Gastroesophageal sphincter (tissue), 4 donors: ENCODE measurements at places on chromosomes 11 and 22.

DNA sequence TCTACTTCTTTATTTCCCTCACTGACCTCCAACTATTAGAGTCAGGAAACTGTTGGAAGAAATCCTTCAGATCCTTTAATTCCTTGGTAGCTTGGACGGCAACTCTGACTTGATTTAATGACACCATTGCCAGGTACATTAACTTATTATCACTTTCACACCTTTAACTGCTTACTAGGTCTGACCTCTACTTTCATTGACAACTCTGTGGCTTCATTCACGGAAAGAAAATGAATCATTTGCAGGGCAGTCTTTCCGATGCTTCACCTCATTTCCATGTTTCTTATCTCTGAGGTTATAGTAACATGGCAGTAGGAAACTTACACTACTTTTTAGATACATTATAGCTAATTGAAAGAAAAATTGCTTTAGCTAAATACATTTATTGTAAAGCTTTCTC lies 82.6 kb upstream of the PDGFD start:
- ATAC-seq: no peak
- H3K4me1 ChIP-seq: no peaks in the 10 kb centered on the region

DNA sequence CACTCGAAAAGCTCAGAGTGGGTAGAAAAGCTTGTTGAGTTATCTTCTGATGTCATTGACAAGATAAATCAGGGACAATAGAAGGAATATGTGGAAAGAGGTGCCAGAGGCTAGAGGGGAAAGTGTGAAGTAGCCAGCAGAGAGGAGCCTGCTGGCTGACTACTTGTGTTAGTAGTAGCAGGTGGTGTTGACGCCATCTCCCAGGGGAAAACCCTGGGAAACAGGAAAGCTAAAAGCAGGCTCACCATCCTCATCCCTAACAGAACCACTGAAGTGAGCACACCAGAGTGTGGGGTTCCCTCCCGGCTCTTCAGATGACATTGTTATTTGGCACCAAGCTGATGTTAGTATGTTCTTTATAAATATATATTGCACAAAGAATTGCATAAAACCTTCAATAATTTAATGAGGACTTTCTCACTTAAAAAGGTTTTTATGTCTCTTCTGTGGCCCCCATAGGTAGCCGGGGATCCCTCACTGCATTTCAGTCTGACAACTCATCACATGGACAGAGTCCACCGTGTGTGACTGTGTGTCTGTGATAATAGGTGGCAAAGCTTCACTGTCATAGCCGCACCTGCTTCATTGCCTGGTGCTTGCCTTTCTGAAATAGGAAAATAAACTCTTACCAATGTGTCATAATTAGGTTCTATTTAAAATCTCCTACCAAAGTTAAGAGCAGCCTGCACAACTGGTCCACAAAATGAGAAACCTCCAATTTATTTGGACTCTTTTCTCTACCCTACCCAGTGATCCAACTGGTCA lies 63.2 kb upstream of the TOP3B start:
- no peak overlapping the region for H3K27ac ChIP-seq
- H3K36me3 ChIP-seq: no peaks in the 10 kb centered on the region
- no peak overlapping the region for H3K4me3 ChIP-seq
- H3K4me1 ChIP-seq: no peaks in the 10 kb centered on the region

GRCh38 chr11:131811383-131811782 lies 441.0 kb downstream of the NTM start:
- H3K36me3 ChIP-seq: no peaks in the 10 kb centered on the region
- no peak for ATAC-seq
- H3K4me3 ChIP-seq: no peak overlapping the region
- H3K4me1 ChIP-seq: no peaks in the 10 kb centered on the region
- H3K27me3 ChIP-seq: peaks cover 27% of the 10 kb centered on the region
- no peak overlapping the region for H3K27ac ChIP-seq

- no peak overlapping the region for H3K4me3 ChIP-seq
- no peak for ATAC-seq
- H3K36me3 ChIP-seq: no peaks in the 10 kb centered on the region
- H3K4me1 ChIP-seq: no peaks in the 10 kb centered on the region
These were observed 31.9 kb upstream of the FTH1 start for GRCh38 chr11:61999141-61999975.

DNA sequence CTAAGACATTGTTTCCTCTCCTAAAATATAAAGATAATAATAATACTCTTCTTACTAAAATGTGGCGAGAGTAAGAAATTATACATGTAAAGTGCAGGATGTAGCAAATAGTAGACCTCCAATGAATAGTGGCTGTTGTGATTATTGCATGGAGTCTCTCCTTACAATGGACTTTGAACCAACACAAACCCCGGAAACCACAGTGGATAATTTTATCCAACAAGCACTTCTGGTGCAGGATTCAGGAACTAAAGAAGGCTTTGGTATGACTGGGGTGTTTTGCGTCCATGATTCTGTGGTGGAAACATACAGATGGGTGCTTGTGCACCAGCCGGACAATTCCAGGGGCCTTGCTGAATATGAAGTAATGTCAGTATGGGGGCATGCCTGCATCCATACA lies 146.4 kb upstream of the UBASH3B start:
- no peaks in the 10 kb centered on the region for H3K36me3 ChIP-seq
- ATAC-seq: no peak
- H3K4me1 ChIP-seq: no peaks in the 10 kb centered on the region
- H3K27ac ChIP-seq: no peak overlapping the region
- no peaks in the 10 kb centered on the region for H3K27me3 ChIP-seq
